T-helper 2 cell (primary cell): ENCODE measurements at places on chromosomes 6 and 20.

- DNase-seq = no peak
These were observed 99.6 kb downstream of the OGFRL1 start for GRCh38 chr6:71388068-71388744.

DNA sequence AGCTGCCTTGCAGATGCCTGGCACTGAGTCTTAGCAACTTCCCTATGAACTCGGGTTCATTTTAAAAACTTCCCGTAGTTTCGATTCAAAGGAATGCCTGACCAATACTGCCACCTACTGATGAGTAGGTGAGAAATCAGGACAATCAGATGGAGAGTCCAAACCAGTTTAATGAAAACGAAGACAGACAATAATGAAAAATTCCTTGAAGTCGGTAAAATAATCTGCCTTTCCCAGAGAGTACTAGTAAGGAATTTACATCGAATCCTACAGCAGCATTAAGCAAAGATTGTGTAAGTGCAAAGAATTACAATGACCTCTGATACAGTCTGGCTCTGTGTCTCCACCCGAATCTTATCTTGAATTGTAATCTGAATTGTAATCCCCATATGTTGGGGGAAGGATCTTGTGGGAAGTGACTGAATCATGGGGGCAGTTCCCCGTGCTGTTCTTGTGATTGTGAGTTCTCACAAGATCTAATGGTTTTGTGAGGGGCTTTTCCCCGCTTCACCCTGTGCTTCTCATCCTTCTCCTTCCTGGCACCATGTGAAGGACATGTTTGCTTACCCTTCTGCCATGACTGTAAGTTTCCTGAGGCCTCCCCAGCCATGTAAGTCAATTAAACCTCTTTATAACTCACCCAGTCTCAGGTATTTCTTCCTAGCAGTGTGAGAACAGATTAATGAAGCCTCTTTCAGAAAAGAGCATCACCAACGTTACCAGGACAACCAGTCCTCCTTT is 134.4 kb downstream of the ARHGAP18 start:
- DNase-seq = no peak

DNA sequence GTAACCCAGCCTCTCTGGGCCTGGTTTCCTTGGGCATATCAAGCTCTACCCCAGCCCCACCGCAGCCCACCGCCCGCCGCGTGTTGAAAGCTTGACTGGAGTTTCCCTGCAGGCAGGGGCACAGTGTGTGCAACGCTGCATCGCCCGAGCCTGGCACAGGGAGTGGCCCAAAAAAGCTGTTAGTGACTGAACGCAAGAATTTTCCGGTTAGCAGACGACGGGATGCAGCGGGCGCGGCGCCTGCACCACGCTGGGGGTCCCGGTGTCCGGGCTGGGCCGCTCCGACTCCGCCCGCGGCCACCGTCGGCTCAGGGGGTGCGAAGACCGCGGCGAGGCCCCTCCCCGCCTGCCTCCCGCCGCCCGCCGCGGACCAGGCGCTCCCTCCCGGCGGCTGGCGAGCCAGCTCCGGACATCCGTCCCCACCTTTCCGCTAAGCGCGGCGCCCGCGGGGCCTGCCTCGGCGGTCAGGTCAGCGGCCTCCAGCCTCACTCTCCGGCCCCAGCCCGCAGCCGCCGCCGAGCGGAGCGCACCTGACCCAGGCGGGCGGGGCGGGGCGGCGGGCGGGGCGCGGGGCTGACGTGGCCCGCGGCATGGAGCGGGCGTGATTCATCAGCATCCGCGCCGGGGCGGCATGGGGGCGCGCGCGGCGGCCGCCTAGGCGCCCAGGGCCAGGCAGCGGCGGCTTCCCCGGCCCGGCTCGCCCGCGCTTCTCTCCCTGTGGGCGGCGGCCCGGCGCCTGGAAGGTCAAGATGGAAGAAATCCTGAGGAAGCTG is at the start of gene ARFGEF3:
Gene ARFGEF3 (plus strand): TSS at position 602 of the 773 bp plus-strand sequence. CDS start 148 bp downstream, at position 750.
- peak; percentile 39 for DNase-seq

GRCh38 chr6:17912521-17912920 is 74.9 kb downstream of the KIF13A start:
- no peak for DNase-seq

- DNase-seq = no peak
These were observed 133.3 kb upstream of the AHI1 start for GRCh38 chr6:135630789-135631376.

DNA sequence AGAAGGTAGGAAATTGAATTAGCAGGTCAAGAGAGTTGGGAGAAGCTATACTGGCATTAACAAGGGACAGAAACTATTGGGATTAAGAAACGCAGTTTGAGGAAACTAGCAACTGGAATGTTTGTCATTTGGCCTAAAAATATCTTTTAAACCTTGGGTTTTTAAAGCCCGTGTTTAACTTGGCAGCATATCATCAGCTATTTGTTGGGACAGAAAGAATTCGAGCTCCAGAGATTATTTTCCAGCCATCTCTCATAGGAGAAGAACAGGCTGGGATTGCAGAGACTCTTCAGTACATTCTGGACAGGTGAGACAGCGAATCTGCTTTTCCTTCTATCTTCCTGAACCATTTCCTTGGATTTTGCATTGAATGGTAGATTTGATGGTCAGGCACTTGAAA is 17.8 kb downstream of the ACTR5 start:
- no peak for DNase-seq

- DNase-seq = peak; percentile 52
These were observed 23.0 kb downstream of the ZBP1 start for GRCh38 chr20:57596998-57597939.

DNA sequence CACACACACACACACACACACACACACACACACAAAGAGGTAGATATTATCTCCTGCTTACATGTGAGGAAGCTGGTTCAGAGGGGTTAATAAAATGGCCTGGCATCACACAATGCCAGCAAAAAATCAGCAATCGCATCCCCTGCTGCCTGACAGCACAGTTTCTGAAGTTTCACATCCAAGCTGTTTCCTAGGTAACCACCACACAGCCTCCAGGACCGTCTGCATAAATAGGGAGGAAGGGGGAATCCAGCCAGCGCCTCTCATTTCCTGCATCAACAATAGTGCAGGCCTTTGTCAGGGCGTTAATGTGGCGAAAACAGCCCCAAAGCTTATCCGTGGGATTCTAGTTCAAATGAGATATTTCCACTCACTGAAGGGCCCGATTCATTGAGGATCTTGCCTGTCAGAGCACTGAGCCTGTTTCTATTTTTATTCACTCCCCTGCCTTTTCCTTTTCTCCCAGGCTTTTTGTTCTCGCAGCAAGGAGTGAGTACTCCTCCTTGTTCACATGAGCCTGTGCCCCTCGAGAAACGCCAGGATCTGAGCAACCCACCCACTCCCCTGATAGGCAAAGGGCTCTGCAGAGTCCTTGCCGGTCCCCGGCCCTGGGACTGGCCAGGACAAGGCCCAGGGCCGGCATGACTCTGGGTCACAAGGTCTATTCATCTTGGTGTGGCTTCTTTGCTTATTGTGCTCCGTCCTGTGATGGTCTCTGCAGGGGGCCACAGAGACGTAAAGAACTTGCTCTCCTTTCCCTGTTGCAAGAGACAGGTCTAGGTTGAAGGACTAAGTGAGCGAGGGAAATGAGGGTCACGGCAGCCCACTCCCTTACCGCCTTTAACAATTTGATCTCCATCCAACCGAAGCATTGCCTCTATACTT is 32.7 kb downstream of the TUBB2B start:
- DNase-seq = no peak

GRCh38 chr6:37794825-37795224 is 24.7 kb upstream of the ZFAND3 start:
- DNase-seq = no peak

DNA sequence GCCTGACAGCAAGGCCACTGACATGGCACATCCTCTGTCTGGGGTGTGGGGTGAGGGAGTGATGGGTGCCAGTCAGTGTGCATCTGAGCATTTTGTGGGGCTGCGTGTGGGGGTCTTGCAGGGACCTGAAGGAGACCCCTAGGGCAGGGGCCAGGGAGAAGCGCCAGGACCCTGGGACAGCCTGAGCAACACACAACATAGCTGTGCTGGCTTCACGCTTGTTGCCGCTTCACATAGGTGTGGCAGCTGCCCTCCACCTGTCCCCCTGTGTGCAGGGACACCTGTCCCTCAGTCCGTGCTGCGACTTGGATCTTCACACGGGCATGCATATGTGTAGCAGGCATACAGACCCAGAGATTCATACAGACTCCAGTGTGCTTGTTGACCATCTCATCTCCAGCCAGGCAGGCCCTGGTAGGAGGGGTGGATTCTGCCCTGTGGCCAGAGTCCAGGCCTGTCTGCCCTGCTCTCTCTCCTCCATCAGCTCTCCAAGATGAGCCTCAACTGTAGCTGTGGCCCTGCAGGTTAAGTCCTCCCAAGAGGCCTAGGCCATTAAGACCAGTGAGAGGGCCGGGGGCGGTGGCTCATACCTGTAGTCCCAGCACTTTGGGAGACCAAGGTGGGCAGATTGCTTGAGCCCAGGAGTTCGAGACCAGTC is 3.2 kb upstream of the NPBWR2 start:
- DNase-seq = no peak

GRCh38 chr6:63272397-63272796 is 47.4 kb downstream of the LGSN start:
- DNase-seq = peak; percentile 23

GRCh38 chr6:15255909-15256395 is 10.1 kb downstream of the JARID2 start:
- DNase-seq = no peak

- DNase-seq = peak; percentile 33
These were observed 327.5 kb downstream of the SYNE1 start for GRCh38 chr6:152309648-152310047.

DNA sequence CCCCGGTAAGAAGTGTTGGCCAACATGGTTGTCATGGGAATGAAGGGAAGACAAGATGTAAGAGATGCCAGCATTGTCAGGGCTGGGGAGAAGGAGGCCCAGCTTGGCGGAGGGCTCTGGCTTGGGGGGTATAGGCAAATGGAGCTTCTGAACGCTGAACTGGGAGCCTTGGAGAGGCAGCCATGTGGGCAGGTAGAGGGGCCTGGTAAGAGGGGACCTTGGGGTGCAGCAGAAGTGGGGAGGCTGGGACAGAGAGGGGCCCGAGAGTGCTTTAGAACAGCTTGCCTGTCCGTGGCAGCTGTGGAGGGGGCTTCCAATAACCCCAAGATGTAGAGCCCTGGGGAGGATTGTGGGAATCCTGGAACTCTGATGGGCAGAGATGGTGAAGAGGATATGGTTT is 3.0 kb downstream of the SLC22A1 start:
- no peak for DNase-seq

GRCh38 chr6:35425284-35425683 is 26.9 kb upstream of the FANCE start:
- no peak for DNase-seq

DNA sequence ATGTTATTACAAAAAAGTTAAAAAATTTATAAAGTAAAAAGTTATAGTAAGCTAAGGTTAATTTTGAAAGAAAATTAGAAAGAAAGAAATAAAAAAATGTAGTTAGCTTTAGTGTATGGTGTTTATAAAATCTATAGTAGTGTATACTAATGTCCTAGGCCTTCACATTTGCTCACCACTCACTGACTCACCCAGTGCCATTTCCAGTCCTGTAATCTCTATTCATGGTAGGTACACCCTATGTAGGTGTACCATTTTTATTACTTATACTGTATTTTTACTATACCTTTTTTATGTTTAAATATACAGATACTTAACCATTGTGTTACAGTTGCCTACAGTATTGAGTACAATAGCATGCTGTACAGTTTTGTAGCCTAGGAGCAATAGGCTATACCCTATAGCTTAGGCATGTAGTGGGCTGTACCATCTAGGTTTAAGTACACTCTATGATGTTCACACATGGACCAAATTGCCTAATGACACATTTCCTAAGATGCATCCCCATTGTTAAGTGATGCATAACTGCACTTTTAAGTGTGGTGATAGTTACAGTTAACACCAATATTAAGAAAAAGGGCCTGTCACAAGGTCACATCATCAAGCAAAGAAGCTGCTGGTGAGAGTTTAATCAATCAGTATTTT is 8.0 kb downstream of the CD2AP start:
- DNase-seq = no peak

DNA sequence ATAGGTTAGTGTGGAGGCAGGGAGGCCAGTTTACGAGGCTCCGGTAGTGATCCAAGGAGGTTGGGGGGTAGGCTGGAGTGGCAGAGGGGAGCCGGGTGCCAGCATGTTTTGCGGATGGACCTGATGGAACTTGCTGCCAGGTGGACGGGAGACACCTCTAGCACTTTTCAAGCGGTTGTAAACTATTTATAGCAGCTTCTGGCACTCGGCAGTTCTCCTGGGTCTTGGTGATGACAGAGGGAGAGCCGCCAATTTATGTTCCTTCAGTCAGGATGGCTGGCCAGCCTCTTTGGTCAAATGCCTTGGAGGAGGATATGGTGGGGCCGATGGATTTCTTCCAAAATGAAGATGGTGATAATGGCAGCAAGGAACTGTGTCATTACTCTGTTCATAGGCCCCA is 28.8 kb downstream of the TFAP2C start:
- DNase-seq = no peak

- no peak for DNase-seq
These were observed 156.1 kb upstream of the CHD6 start for GRCh38 chr20:41774291-41774690.

GRCh38 chr6:21404577-21404976 is 189.0 kb upstream of the SOX4 start:
- no peak for DNase-seq

- DNase-seq = no peak
These were observed 4.0 kb downstream of the PKIG start for GRCh38 chr20:44586289-44586911.

DNA sequence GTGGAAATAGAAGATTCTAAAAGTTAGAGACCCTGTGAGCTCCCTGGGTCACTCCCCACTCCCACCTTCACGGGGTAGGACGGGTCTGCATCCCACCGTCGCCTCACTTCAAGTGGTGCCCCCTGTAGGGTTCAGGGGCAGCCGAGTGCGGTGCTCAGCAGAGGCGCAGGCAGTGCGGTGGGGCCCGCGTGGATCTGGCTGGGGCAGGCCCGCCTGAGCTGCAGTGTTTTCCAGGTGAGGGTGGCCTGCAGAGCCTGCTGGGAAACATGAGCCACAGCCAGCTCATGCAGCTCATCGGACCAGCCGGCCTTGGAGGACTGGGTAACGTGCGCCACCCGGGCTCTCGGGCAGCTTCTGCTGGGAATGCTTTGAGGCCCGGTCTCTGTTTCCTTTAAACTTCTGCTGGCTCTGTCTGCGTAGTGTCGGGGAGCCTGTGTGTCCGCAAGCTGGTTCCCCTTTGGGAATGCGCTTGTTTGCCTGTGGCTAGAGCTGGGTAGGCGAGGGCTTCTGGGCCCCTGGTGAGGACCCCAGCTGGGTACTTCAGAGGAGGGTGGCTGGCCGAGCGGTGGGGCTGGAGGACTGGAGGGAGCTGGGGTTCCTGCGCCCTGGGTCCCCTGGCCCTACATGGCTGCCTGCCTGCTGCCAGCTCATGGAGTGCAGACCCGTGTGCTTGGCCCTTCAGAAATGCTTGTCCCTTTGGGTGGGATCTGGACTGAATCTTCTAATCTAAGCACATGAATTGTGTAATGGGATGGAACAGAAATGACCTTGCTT is 3.8 kb downstream of the ADRM1 start:
- no peak for DNase-seq

DNA sequence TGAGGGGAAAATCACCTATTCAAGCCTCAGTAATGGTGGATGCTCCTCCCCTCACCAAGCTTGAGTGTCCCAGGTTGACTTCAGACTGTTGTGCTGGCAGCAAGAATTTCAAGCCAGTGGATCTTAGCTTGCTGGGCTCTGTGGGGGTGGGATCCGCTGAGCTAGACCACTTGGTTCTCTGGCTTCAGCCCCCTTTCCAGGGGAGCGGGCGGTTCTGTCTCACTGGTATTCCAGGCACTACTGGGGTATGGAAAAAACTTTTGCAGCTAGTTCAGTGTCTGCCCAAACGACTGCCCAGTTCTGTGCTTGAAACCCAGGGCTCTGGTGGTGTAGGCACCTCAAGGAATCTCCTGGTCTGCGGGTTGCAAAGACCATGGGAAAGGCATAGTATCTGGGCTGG is 42.9 kb upstream of the UFL1 start:
- no peak for DNase-seq

- DNase-seq = no peak
These were observed at the start of gene L3MBTL1 for GRCh38 chr20:43507150-43508080. Gene L3MBTL1, plus strand, starts transcription at chr20:43507697. Its CDS starts 5,807 bp downstream, at chr20:43513504.
